ENCODE measurements at places on chromosomes 4 and X. TPM values are rescaled to one million over a fixed set of nuclear protein-coding genes. Genes with fewer than 3 reads are reported as not detected.

- no peak for DNase-seq
These were observed 363.8 kb upstream of the FTHL17 start for GRCh38 chrX:31435592-31435991.

- peak; percentile 38 for DNase-seq
These were observed 180.3 kb upstream of the PPARGC1A start for GRCh38 chr4:24070117-24070516.

The CXorf49 gene
- not detected for total RNA-seq

DNA sequence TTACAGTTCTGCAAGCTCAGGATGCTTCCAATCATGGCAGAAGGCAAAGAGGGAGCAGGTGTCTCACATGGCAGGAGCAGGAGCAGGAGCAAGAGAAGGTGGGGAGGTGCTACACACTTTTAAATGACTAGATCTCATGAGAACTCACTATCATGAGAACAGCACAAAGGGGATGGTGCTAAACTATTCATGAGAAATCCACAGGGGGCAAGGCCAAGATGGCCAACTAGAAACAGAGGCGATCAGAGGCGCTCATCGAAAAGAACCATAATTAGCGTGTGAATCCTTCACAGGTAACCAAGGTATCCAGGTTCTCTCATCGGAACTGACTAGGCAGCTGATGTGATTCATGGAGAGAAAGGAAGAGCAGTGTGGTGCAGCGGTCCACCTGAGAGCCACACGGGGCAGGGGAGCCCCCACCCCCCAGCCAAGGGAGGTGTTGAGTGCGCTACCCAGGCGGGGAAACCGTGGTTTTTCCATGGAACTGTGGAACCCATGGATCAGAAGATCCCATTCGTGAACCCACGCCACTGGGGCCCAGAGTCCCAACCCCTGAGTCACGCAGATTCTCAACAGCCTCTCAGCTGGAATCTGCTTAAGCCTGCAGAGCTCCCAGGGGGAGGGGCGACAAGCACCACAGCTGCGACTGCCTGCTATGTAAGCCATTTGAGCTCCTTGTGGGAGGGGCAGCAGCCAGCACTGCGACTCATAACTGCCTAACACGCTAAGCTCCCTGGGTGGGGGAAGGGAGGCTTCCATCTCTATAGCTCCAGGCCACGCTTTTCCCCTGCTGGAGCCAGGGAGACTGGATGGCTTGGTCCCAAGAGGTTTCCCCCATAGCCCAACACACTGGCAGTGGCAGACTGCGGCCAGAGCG is 46.7 kb downstream of the FGF16 start:
- no peak for DNase-seq
